ENCODE measurements at places on chromosomes 2 and 18.

- DNase-seq = no peak
Measured at GRCh38 chr2:9228088-9228751, 21.6 kb downstream of the ASAP2 start.

DNA sequence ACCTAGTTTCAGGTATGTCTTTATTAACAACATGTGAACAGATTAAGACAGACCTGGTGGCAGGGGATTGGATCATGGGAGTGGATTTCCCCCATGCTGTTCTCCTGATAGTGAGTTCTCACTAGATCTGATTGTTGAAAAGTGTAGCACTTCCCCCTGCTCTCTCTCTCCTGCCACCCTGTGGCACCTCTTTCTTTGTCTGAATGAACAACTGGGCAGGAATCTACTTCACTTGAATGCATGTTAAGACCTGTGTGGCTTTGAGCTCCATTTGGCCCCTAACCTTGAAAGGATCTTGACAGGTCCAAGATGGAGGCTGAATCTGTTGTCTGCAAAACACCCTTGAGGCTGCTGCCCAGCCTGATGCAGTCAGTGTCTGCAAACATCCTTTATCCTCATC lies 194.4 kb downstream of the RNF144A start:
- DNase-seq = no peak

GRCh38 chr2:156490466-156490840 lies 54.3 kb downstream of the GPD2 start:
- no peak for DNase-seq

DNA sequence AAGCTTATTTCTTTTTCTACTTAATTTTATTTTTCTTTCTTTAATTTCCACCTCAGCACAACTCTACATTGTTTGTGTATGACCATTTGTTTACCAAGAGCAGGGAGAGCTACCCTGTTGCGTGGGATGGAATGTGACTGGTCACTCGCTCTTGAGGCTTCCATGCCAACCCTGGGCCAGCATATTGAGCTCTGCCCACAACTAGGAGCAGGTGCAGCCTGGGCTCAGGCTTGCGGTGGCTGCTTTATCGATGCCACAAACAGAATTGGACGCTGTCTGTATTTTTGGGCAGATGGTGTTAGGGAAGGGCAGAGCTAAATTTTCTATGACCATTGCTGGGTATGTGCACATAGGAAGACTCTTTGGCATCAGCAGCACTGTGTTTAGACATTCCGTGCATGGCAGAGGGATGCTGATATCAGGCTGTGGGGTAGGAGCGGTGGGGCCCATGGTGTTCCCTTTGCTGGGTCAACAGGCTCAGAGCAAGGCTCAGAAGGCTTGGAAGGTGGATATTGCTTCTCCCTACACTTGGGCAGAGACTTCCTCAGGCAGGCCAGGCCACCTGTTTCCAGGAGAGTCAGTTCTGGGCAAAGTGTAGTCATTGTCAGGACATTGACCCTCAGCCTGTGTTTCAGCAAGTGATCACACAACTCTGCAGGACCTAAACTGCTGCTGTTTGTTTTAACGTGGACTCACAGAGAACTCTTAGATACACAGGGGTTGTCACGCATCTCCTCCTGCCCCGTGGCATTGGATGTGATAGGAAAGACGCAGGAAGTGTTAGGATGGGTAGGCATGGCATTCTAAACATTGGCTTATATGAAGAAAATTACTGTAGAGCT lies 40.2 kb downstream of the TMEM182 start:
- no peak for DNase-seq

DNA sequence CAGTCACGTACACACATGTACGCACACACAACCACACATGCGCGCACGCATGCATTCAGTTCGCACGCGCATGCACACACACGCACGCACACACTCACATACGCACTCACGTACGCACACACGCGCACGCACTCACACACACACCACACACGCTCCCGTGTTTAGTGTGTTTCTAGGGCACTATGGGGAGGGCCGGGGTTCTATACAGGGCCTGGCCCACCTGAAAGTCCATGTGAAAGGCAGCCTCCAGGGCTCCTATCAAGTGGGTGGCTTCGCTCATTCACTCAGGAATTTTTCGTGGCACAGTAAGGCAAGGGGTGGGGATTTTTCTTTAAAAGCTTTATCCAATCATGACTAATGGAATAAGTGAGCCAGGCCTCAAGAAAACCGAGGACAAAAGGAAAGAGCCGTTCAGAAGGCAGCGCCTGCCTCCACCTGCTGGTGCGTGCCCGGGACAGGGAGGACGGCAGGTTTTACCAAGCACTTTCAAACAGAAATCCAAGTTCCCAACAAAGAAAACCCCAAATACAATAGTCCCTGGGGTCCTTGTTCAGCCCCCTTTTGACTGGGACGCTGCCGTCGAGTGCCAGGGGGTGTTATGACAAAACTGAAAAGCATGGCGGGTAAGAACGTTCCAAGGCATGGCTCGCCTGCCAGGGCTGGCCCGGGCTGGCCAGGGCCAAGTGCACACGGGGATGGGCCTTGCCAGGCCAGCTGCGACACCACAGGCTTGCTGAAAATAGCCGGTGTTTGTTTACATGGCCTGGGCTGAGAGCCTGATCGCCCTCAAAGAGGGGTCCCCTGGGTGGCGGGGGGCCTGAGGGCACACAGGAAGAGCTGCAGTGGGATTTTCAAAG lies 110.0 kb downstream of the HDAC4 start:
- DNase-seq = peak; percentile 72

GRCh38 chr2:138275292-138275690 lies 226.3 kb upstream of the SPOPL start:
- DNase-seq = no peak

GRCh38 chr2:52311862-52312261 lies 1279.9 kb upstream of the NRXN1 start:
- no peak for DNase-seq

- peak; percentile 40 for DNase-seq
Measured at GRCh38 chr18:70491734-70492348, 203.0 kb downstream of the SOCS6 start.

All from astrocyte of the spinal cord (primary cell).